ENCODE measurements at places on chromosomes 1 and 21. TPM values are rescaled to one million over a fixed set of nuclear protein-coding genes. Genes with fewer than 3 reads are reported as not detected.

DNA sequence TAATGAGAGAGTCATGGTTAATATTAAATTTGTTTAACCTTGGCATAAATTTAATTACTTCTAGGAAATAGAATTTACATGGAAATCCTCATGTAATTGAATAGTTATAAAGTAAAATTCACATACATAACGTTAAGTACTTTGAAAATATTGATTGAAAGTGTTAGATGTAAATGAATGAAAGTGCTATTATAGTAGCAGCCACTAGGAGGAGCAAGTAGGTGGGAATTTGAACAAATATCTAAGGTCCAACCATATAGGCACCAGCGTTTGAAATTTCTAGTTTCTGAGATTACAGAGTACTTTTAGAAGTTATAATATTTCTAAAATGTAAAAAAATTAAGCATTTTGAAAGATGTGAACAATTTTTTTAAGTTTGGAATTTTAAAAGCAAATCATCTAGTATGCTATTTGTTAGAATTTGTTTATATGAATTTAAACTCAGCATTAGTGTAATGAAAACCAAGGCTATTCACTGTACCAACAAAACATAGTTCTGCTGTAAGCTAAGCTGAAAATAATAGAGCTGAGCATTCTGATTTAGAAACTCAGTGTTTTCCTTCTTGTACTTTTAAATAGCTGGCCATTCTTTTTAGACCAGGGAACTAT lies 3.3 kb downstream of the B3GALT2 start:
- peak; percentile 71 for DNase-seq

- DNase-seq: peak; percentile 33
These were observed 70.3 kb upstream of the KCNK1 start for GRCh38 chr1:233543338-233544255.

- peak; percentile 1 for DNase-seq
These were observed 414.3 kb upstream of the NR5A2 start for GRCh38 chr1:199612976-199613774.

DNA sequence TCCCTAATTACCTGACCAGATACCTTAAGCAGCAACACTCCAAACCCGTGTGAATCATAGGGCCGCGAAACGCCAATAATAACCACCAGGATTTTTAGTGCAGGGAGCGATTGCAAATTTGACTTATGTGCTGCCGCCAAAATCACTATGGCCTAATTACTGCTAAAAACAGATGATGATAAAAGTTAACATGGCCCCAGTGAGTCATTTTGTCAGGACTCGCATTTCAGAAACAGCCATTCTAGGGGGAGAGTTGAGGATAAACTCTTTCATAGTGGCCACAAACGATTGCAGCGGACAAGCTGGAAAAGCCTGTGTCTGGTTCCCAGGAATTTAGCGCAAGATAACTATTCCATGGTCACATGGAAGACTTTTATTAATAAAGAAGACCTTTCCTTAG lies 103.4 kb downstream of the HLX start:
- no peak for DNase-seq

Gene ODF2L
- 20.0 TPM for total RNA-seq

All from IMR-90 (cell line).